ENCODE measurements at places on chromosomes 12 and 14.
A peak's percentile ranks its signal among the peaks of the same experiment; 100 is the strongest.

DNA sequence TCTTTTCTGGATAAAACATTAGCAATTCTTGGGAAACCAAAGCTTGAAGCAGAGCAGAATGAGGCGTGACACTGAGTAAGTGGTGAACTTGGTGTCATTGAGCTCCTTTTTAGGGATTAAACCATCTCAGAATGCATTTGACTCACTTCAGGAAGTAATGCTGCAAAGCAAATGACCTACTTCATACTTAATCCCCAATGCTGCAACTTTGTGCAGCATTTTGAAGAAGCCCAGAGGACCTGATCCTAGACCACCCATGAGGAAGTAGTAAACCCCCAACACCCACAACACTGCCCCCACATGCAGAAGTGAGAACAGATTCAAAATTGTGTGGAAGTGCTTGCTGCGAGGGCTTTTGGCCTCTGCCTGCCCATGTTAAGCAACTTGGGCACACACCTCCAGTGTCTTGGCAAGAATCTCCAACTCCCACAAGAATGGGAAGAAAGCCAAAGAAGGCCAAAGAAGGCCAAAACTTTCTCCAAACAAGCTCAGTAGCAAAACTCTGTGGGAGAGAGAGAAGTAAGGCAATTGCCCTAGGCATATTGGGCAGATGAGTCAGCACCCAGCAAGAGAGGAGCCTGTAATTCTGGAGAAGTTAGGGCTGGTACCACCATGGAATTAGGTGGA is 69.2 kb upstream of the ETV6 start:
- DNase-seq = peak; percentile 77

- DNase-seq = peak; percentile 28
Measured at GRCh38 chr14:58426670-58427280, 556 bp downstream of the TIMM9 start.

DNA sequence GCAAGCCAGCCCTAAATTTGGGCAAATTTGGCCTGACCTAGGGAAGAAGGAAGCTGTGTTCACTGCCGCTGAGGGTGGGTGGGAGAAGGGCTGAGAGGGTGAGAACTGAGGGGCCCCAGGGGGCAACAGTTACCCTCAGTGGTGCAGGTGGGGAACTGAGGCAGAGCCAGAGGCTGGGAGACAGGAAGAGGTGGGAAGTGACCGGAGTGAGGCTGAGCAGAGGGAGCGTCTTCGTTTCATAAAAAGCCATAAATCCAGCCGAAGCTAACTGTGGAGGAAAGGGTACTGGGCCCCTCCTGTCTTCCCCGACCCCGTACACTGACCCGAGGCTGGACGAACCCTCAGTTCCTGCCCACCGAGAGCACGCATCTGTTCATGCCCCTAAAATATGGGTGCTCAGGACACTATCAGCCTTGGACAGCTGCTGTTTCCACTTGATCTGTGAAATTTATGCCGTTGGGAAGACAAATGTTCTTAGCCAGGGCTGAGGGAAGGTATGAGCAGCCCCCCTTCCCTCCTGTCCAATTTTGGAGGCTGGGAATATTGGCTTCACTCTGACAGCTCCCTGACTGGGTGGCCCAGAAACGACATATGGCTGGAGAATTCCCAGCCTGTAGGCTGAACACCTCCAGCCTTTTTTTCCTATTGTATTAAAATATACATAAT is 116.5 kb downstream of the KIF26A start:
- no peak for DNase-seq

- DNase-seq = no peak
Measured at GRCh38 chr12:66541426-66541825, 137.4 kb downstream of the GRIP1 start.

- peak; percentile 97 for DNase-seq
Measured at GRCh38 chr12:47963340-47964040, at the start of gene TMEM106C. TSS of gene TMEM106C (plus strand) at chr12:47963596. CDS start at chr12:47964237, 641 bp downstream.
